AG08396 (cell line): ENCODE measurements at places on chromosomes 11 and 22.

GRCh38 chr11:93668171-93668570 lies 6.7 kb downstream of the CEP295 start:
- DNase-seq = no peak

DNA sequence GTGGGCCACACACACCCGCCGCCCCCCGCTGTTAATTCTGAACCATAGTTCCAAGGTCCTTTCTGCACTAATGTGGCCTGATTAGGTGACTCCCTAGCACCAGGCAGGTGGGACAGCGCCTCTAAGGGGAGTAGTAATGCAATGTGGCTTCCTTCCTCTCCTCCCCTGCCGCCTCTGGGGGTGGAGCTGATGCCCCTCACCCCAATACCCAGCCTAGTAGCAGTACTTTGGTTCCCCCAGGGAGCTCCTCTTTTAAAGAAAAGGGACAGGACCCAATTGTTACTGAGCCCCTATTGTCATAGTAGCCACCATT lies 14.4 kb downstream of the RTN4RL2 start:
- no peak for DNase-seq

DNA sequence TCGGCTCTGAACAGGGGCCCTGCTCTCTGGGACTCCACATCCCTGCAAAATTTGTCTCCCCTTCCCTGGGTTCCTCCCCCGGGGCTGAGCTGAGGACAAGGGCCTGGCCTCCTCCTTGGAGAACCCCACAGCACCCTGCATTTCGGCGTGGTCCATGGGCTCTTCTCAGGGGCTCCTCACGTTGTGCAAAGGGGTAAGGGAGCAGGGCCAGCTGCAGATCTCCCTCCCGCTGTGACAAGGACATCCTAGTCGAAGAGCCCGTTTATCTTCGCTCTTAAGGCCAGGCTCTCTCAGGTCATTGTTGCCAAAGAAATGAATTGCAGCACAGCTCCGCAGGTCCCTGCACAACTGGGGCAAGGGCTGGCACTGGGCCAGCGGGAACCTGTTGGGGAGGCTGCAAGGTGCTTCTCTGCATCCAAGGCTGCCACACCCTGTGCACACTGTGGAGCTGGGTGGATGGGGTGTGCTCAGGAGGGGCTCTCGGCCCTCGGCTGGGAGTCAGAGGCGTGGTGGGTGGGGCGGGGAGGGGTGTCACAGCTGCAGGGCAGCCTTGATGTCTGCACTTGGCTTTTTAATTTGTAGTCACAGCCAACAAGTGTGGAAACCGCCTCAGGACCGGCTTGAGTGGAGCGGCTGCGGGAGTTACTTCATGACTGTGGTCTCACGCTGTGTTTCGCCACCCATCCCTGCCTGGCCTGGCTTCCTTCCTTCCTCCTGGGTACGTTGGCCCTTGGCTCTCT lies 26.6 kb upstream of the SEPTIN5 start:
- DNase-seq = no peak

DNA sequence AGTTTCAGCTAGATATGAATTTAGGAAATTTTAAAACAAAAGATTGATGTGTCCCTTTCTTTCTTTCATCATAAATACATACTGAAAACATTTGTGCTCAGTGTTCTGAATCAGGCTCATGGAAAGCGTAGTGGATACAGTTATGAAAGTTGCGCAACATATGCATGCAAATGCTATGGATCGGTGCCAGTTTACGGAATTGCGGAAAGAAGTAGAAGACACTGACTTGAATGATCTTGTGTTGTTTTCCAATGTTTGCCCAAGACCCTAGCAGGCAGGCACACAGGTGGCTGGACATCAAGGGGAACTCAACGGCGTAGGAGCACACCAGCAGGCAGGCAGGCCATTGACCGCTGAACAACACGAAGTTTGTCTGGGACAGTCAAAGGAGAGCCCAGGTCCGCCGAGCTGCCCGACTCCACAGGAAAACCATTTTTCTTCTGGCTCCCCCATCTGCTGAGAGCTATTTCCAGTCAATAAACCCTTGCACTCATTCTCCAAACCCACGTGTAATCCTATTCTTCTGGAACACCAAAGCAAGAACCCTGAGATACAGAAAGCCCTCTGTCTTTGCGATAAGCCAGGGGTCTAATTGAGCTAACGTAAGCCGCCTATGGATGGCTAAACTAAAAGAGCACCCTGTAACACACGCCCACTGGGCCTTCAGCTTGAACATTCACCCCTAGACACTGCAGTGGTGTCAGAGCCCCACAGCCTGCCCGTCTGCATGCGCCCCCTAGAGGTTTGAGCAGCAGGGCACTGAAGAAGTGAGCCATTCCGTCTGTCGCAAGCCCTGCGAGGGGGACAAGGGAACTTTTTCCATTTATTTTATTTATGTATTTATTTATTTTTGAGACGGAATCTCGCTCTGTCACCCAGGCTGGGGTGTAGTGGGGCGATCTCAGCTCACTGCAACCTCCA lies 7.4 kb upstream of the BIRC3 start:
- no peak for DNase-seq

DNA sequence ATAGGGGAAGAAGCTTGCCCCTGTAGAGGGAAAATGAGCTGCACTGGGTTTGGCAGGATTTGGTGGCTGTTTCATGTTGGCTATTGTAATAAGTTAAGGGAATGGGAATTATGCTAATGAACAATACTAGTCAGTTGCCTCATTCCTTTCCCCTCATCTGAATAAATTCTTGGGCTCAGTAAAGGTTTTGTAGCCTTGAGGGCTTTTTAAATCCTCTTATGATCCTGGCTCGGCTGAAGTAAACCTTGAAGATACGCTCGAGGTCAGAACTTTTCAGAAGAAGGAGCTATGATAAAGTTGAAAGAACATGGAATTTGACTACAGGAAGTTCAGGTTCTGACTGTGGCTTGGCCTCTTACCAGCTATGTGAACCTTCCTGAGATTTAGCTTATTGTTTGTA lies 448.7 kb downstream of the RAB38 start:
- DNase-seq = no peak

- DNase-seq = no peak
These were observed 13.2 kb upstream of the AMPD3 start for GRCh38 chr11:10441652-10442503.

- peak; percentile 72 for DNase-seq
These were observed 649 bp downstream of the SELENOO start for GRCh38 chr22:50201191-50202129.

DNA sequence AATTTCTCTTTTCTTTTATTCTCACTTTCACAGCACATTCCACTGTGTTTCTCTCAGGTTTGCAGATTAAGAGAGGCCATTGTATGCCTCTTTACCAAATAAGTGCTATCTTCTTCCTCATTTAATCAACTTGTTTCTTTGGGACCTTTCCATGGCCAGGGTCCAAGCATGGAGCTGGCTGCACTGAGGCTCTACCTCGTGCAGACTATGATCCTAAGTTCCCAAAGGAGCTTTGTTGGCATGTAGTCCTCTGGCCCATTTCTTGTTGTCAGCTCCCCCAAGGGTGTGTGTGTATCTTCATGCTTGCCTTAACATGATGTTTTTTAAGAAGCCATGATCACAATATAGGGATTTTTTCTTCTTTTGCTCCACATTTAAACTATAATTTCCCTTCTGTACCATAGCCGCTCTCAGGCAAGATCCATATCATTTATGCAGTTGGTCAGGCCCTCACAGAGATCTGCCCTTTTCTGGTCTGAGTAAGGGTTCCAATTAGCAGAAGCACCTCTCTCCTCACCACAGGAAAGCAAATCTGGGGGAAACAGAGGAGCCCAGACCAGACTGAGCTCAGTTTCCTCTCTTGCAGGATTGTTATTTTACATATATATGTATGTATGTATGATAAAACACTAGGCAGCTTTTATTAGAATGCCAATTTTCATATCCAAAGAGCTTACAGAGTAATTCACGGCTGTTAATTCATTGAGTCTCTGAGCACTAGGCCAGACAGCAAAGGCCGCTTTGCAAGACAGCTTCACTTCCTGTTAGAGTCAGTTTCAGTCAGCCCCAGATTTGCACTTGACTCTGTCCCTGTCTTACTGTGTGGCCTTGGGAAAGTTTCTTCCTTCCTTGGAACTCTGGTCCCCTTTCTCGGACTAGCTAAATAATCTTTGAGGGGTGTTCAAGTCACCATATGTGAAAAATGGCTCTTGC lies 34.3 kb downstream of the CYB5R2 start:
- no peak for DNase-seq

DNA sequence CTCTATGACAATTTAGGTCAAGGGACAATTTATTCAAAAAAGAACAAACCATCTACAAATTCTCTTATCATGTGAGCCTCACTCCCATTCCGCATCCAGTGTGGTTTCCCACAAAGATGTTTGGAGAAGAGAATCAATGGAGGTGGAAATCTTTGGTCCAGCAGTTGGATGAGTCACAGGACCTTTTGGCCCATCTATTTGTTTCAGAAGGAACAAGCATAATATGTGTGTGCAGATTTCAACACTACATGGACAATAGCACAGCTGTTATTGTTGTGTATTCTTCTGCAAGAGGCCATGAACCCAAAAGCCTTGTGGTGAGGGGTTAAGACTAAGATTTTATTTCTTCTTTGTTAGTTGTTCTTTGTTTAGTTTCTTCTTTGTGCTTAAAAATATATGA lies 61.6 kb downstream of the OR10A6 start:
- no peak for DNase-seq
